ENCODE measurements at places on chromosomes 1 and 21.

DNA sequence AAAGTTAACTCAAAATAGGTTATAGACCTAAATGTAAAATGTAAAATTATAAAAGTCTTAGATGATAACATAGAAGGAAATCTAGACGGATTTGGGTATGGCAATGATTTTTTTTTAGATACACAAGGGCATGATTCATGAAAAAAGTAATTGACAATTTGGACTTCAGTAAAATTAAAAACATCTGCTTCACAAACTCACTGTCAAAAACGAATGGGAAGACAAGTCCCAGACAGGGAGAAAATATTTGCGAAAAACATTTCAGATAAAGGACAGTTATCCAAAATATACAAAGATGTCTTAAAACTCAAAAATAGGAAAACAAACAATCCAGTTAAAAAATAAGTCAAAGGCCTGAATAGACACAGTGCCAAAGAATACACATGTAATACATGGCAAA lies 9.7 kb upstream of the PTGS2 start:
- no peak for DNase-seq

- peak; percentile 93 for DNase-seq
Measured at GRCh38 chr21:39014747-39015146, 168.5 kb downstream of the PSMG1 start.

DNA sequence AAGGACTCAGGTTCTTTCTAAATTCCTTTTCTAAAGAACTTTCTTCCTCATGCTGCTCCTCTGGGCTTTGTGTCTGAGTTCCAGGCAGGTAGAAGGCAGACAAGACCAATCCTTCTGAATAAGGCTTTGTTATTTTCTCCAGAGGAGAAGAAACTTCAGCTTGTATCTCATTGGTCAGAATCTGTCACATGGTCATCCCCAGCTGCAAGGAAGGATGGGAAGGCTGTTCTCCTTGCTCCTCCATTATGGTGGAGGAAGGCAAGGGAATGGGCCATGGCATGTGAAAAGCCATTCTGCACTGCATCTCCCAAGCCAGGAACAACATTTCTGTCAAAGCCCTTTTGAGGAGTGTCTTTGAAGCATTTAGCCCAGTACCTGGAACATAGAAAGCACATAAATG lies 50.6 kb upstream of the NTPCR start:
- DNase-seq, result no peak

DNA sequence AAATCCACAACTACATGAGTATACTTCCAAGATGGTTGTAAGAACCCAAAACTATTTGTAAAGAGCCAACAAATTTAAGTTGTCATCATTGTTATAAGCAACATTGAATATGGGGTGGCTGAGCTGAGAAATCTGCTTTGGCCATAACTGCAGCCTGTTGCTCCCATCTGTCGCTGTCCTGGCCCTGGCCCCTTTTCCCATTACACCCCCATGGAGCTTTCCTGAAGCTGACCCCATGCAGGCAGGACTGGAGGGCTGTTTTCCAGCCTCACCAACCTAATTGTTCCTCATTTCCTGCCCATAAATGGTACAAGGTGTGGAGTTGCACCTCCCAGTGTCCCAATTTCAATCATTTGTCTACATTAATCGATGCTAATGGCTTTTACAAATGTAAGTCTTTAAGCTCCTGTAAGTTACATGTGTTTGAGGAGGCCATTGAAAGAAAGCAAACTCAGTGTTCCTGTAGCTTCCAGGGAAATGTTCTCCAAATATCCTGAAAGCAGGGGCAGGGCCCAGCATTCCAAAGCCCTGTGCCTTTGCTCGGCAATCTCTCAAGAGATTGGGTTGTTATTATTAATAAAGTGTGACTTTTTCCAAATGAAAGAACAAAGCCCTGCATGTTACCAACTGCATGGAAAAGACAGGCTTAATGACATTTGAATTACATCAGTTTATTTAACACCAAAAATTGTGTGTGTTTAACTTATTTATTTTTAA lies 545.9 kb downstream of the PLPP3 start:
- no peak for DNase-seq

- no peak for DNase-seq
Measured at GRCh38 chr1:67939186-67939743, 106.0 kb upstream of the GNG12 start.

DNA sequence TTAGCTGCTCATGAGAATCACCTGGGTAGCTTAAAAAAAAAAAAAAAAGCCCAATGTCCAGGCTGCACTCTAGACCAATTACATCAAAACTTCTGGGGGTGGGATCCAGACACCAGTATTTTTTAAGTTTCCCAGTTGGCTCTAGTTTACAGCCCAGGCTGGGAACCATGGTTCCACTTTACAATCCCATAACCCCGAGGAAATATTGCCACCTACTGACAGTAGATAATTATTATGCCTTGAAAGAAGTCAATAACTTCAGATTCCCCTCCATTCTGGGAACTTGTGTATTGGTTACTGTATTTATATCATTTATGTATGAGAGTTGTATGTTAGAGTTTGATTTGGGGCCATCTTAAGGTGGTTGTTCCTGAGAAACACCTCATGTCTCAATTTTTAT lies 100.2 kb downstream of the SPATA46 start:
- DNase-seq, result peak; percentile 8
